ENCODE measurements at places on chromosomes 16 and 17. TPM values are rescaled to one million over a fixed set of nuclear protein-coding genes. Genes with fewer than 3 reads are reported as not detected.

- DNase-seq: peak; percentile 65
These were observed 37.8 kb upstream of the ADGRG1 start for GRCh38 chr16:57590654-57591085.

DNA sequence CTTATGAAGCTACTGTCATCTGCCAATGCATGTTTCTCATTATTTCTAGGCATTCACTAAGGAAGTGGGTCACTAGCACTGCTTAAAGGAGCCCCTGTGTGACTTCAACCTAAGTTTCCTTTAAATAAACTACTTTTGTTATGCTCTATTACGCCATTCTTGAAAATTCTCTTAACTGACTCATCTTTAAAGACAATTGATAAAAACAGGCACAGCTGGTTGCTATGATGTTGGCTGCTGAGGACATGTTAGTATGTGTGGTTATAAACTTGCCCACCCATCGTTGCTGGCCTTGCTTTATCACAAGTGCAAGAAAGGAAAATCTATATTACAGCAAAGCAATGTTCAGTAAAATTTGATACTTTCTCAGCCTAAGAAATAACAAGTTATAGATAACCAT, 75.8 kb upstream of the CNTNAP4 start:
- no peak for DNase-seq

- DNase-seq: peak; percentile 27
These were observed 55.4 kb upstream of the NLK start for GRCh38 chr17:27986805-27987684.

GRCh38 chr17:63362115-63362514, 84.0 kb downstream of the CYB561 start:
- DNase-seq: no peak

GRCh38 chr17:2068519-2069051, 13.7 kb downstream of the HIC1 start:
- peak; percentile 89 for DNase-seq

DNA sequence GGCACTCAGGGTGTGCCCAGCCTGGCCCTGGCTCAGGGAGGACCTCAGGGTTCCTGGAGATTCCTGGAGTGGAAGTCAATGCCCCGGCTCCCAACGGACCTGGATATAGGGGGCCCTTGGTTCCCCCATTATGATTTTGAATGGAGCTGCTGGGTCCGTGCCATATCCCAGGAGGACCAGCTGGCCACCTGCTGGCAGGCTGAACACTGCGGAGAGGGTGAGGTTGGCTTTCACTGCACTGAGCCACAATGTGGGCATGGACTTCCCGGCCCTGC, 23.6 kb downstream of the USP6 start:
- DNase-seq: no peak

DNA sequence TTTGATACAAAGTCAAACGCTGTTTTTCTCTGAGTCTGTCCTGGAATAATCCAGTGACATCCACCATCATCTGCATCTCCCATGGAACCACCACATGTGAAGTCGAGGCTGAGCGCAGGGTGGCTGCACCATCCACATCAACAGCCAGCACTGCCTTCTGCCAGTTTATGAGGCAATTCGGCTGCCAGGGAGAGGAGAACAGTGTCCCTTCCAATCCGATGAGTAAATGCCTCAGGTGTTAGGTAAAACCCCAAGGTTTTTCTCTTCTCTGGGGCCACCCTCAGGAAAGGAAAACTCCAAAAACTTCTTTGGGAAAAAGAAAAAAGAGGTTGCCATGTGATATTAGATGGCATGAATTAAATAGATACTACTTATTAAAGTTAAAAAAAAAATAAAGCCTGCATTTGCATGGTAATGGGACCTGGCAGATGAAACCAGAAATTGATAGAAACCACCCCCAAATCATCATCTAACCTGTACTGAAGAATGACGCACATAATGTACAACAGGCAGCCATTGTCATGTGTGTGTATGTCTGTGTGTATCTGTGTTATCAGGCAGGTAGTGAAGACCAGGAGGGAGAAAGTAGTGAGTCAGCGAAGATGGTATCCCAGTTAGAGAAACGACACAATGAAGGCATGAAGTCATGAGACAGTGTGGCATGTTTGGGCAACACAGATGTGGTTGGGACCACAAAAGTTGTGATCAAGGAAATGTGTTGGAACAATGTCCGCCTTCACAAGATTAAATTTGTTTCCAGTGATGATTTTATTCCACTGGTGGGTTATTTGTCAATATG, 478.7 kb downstream of the CDH13 start:
- DNase-seq: no peak

GRCh38 chr16:8376430-8376829, 213.9 kb downstream of the TMEM114 start:
- DNase-seq: no peak

DNA sequence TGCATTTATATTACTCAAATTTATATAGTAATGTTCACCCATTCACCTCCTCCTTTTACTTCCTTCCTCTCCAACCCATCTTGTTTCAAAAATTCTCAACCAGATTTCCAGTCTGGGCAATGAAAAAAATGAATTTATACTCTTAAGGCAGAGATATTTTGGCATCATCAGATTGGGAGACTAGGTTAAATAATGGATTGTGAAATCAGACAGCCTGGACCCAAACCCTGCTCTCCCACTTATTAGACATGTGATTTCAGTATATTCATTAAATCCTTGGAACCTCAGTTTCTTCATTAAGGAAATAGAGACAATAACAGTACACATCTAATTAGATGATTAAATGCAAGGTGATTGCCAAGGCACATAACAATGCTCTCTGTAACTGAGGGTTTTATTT, 7.8 kb downstream of the ACSM1 start:
- DNase-seq: no peak

DNA sequence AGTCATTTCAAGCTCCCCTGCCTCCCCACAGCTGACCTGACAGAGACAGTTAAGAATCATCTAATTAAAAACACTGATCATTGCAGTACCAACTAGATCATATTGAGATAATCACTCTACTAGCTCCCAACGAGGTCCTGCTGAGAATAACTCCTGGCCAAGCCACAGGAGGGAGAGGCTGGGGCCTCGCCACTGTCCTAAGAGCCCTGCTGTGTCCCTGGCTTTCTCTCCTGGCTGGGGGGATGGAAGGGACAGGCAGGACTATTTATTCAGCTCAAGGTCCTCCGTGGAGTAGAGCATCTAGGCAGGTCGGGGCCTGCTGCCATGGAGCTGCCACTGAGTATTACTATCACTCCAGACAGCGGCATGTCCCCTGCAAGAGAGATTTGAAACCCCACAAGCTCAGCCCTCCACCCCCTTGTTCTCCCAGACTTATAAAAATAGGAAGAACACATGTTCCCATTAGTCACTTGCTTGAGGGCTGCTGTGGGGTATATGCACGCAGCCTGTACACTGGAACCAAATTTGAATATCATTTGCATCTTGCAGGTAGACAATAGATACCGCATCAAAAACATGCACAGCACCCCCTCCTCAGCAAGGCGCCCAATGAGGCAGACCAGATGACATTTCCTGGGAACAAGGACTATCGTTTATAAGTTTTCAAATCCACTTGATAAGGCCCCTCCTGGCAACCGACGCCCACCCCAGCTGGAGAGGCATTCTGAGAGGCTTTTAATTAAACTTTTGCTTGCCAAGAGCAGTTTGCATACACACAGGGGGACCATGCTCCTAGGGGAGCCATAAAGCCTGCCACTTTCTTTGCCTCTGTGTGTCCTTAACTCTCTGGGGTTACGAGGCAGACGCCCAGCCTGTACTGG, 385.2 kb upstream of the ZFHX3 start:
- no peak for DNase-seq

DNA sequence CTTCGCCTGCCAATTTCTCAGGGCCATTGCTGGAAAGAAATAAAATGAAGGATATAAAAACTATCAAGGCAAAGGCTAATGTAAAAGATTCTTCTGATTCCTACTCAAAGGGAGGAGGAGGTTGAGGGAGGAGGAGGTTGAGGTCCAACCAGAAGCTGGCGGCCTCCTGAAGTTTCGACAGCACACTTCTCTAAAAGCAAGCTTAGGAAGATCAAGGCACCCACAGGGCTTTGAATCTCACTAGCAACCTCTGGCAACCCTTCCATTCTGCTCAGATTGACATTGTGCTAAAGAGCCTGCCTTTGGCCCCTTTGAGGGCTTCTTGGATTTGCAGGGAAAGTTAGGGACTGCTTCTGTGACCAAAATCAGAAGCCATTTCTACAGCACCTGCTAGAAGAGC, 81.5 kb upstream of the TNRC6C start:
- no peak for DNase-seq

DNA sequence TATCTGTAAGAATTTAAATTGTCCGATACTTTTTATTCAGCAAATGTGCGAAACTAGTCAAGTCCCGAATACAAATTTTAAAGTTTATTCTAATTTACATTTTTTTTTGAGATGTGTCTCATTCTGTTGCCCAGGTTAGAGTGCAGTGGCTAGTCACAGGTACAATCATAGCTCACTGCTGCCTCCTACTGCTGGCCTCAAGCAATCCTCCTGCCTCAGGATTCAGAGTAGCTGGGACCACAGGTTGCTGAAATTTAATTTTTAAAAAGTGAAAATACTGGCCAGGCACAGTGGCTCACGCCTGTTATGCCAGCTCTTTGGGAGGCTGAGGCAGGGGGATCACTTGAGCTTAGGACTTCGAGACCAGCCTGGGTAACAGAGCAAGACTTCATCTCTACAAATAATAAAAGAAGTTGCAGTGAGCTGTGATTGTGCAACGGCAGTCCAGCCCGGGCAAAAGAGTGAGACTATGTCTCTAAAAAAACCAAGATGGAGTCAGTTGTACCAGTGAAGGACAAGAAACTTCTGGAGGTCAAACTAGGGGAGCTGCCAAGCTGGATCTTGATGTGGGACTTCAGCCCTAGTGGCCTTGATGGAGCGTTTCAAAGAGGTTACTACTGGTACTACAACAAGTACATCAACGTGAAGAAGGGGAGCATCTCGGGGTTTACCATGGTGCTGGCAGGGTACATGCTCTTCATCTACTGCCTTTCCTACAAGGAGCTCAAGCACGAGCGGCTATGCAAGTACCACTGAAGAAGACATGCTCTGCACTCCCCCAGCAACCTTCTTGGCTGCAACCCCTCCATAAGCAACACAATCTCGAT, 5.6 kb downstream of the POLG2 start:
- DNase-seq: peak; percentile 72

DNA sequence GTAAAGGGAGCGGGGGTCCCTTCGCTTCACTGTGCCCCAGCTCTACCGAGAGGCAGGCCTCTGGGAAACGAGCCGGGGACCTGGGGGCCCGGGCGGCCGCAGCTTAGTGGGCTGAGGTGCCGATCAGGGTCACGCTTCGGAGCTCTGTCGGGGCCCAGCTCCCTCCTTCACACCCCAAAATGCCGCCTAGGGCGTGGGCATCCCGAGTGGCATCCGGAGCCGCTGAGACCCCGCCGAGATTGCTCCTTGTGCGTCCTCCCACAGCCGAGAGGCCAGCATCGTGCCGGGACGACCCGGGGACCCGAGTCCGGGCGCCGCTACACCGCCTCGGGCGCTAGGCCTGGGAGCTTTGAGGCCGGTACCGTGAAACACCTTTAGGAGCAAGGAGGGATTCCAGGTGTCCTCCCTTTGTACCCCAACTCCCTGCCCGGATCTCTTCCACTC, 1.3 kb downstream of the SALL1 start:
- DNase-seq: no peak

DNA sequence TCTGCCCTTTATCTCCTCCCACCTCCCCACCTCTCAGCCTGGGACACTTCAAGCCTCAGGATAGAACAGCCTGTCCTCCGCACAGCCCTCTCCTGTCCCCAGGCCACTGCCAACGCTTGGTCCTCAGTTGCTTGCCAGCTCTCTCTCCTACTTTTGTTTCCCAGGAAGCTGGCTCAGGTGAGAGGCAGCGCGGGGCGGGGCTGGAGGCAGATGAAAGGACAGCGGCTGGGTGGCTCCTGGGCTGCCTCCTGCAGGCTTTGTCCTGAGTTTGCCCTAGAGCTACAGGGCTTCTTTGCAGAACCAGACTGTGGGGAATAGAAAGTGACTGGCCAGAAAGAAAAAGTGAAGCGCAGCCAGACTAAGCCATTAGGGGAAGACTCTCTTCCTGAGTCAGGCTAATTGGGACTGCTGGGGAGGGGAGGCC, 48.2 kb upstream of the CDC42EP4 start:
- DNase-seq: no peak

- DNase-seq: no peak
These were observed 5.9 kb upstream of the SDK2 start for GRCh38 chr17:73650140-73650539.

- DNase-seq: no peak
These were observed 1.8 kb downstream of the SLC12A4 start for GRCh38 chr16:67966549-67967182.

DNA sequence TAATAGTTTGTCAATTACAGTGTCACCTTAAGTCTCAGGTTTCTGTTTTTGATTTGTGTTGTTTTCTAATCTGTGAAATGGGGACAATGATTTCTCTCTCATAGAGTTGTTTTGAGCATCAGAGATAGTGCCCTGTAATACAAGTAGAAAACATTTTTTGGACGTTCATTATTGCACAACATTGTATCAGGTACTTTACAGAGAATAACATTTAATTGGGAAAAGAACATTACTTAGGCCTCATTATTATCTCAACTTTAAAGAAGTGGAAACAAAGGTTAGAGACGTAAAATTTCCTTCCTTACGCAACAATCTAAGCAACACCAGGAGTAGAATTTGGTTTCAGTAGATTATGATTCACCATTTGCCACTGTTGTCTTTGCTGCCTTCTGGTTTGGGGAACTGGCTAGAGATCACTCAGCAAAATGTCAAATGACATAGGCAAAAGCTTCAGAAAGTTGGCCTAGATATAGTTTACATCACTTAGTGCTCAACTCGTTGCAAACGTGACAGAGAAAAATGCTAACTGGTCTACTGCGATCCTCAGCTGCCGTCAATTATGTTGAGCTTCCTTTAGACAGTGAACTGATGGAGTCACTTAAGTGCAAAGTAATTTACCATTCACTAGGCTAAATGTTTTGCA, 1026.8 kb downstream of the CDH11 start:
- DNase-seq: no peak

- DNase-seq: no peak
These were observed 164.6 kb downstream of the CHD9 start for GRCh38 chr16:53219371-53219770.

DNA sequence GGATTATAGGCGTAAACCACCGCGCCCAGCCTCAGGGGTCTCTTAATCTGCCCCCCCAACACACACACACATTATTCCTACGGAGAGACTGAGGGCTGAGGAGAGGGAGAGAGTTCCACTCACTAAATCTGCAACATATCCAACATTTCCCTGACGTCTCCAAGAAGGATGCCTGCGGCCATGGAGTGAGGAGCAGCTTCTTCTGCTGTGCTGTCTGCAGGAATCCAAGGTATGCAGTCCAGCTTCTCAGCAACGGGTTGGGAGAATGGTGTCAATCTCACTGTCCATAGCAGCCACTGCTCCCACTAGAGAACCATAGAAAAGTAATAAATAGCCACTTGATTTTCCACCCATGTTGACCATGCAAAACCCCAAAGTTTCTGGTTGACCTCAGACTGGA, 5.1 kb upstream of the PLXDC1 start:
- no peak for DNase-seq

GRCh38 chr17:38464723-38465390, 36.6 kb downstream of the ARHGAP23 start:
- peak; percentile 65 for DNase-seq

Gene MED9
- 11.0 TPM for total RNA-seq

Gene SYNGR3
- 1.3 TPM for total RNA-seq

Gene PDK2
- total RNA-seq: 8.0 TPM
